Smooth muscle cell of the pulmonary artery (primary cell): ENCODE measurements at places on chromosomes 5 and 9. TPM values are rescaled to one million over a fixed set of nuclear protein-coding genes. Genes with fewer than 3 reads are reported as not detected.

Gene IFNA21
- total RNA-seq, result not detected in 2 replicates

Gene CTSV
- 0.17 and 0.26 TPM in 2 replicates for total RNA-seq

Gene FAM163B
- 0.20 and 0.39 TPM in 2 replicates for total RNA-seq

Gene PRR16
- total RNA-seq, result 7.7 and 8.5 TPM in 2 replicates

Gene GDNF
- total RNA-seq, result 0.13 and 0.69 TPM in 2 replicates

Gene ORM2
- not detected in 2 replicates for total RNA-seq

Gene TCF7
- total RNA-seq, result 0.40 and 0.98 TPM in 2 replicates

Gene SLC34A3
- not detected in 2 replicates for total RNA-seq

Gene PPP3R2
- total RNA-seq, result not detected in 2 replicates

Gene HMMR
- 3.6 and 12.8 TPM in 2 replicates for total RNA-seq

Gene C5orf24
- total RNA-seq, result 49.2 and 71.4 TPM in 2 replicates

Gene AK8
- total RNA-seq, result 0.39 and 0.53 TPM in 2 replicates

Gene DNM1
- 1.9 and 5.8 TPM in 2 replicates for total RNA-seq

Gene IRX2
- 0.69 and 1.8 TPM in 2 replicates for total RNA-seq

Gene SNX2
- 67.8 and 73.0 TPM in 2 replicates for total RNA-seq

Gene SPINK7
- total RNA-seq, result not detected in 2 replicates

Gene TMEM171
- total RNA-seq, result 1.2 and 1.3 TPM in 2 replicates

Gene ZNF454
- 1.9 and 2.8 TPM in 2 replicates for total RNA-seq

Gene TMEM252
- total RNA-seq, result not detected in 2 replicates

Gene BAAT
- 0.07 TPM in 1 of 2 replicates, not detected in the other for total RNA-seq

Gene GRM6
- total RNA-seq, result not detected in 2 replicates

Gene PLEKHG4B
- total RNA-seq, result 0.07 TPM in 1 of 2 replicates, not detected in the other

Gene GMCL2
- total RNA-seq, result not detected in 2 replicates
